Renal cortical epithelial cell (primary cell): ENCODE measurements at places on chromosomes 13 and 19. TPM values are rescaled to one million over a fixed set of nuclear protein-coding genes. Genes with fewer than 3 reads are reported as not detected.

The KLHL1 gene
- not detected in 2 replicates for total RNA-seq

The GPR4 gene
- total RNA-seq = under 0.01 TPM in 1 of 2 replicates, not detected in the other

DNA sequence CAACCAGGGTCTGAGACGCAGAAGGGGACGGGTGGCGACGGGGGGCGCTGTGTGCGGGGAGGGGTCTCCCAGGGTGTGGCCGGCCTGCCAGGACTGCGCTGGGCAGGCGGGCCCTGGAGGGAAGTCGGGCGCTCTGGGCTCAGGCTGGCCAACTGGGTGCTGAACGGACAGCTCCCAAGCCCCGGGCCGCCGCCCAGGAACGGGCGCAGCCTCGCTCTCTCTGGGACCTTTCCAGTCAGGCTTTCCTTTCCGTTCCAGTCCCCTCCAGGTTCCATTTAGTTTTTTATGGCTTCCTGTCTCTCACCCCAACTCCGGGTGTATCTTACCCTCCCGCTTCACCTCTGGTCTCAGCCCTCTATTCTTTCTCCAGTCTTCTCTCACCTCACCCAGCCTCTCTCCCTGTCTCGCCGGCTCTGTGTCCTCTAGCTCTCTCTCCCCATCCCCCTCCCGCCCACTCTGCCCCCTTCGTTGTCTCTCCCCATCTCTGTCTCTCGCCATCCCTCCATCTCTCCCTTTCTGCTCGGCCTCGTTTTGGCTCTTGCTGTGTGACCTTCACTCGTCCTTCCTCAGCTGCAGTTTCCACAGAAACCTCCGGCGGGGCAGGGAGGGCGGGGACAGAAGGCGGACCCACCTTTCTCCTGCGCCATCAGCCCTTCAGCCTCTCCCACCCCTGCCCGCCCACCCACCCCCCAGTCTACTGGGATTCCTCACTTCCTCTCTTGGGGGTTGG is 3.3 kb upstream of the ATP1A3 start:
- DNase-seq = no peak

- DNase-seq = no peak
These were observed 14.9 kb downstream of the KLC3 start for GRCh38 chr19:45355402-45355801.

GRCh38 chr13:97261254-97262005 is 39.3 kb downstream of the MBNL2 start:
- DNase-seq = no peak

DNA sequence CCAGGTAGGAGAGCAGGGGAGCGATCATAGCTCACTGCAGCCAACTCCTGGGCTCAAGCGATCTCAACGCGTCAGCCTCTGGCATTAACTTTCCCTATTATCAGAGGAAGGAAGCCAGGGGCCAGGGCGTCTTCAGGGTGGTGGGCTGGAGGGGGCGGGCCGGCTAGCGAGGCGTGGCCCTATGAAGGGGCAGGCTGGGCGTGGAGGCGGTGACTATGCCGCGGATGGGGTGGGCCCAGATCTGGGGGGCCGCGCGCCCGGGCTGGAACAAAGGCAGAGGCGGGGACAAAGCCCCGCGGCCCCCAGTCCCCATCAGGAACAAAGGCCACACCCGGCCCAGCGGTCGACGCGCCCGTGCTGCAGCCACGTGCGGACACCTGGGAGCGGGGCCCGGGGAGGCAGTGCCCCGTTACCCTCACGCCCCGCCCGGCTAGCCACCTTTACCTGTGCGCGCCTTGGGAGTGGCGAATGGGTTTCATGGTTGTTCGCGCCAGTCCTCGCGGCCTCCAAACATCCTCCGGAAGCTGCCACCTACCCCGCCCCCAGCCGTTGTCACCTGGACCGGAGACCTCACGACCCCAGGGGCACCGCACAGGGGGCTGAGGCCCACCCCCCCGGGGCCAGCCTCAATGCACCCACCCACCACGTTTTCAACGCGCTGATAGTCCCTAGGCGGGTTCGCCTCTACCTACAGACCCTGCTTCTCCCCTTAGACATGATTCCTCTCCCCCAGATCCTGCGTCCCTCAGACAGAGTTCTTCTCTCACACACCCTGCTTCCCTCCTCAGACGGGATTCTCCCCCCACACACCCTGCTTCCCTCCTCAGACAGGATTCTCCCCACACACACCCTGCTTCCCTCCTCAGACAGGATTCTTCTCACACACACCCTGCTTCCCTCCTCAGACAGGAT is 5.4 kb upstream of the TRIM28 start:
- DNase-seq = no peak

- DNase-seq = no peak
These were observed 661.6 kb upstream of the KLHL1 start for GRCh38 chr13:70769817-70770216.
